ENCODE measurements at places on chromosomes 11 and 22.
A peak's percentile ranks its signal among the peaks of the same experiment; 100 is the strongest.

DNA sequence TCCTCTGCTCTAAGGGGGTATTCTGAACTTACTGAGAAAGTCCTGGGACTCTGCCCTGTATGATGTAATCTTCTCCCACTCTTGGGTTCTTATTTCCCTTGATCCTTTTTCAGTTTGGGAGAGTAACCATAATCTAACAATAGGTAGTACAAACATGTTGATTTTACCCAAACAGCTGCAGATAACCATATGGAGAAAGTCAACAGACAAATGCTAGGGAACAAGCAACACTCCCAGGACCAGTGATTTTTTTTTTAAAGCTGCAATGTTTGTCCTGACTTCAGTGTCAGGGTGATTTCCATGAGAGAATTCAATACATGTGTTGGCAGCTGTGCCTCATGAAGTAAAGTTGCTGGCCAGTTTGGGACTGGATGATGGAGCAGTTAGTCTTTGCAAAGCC is 156.5 kb downstream of the FCHSD2 start:
- no peak for DNase-seq

DNA sequence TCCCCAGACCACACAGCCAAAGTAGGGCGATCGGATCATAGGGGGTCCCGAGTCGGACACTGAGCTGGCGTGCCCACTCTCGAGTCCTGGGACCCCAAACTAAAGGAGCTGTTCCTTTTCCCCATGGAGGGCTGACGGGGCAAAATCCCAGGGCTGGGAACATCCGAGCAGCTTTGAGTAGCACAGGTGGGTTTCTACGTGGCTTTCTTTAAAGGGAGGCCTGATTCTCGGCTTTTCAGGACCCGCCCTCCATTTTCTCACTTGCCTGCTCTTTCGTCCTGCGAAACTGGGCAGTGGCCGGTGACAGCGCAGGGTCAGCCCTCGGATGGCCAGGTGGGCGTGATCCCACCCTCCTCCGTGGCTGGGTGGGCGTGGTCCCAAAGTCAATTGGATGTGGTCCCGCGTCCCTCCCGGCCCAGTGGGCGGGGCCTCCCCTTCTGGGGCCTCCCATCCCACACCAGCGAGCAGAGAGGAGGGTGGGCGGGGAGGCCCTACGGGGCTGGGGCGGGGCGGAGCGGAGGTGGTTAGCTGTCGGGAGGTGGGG is 17.5 kb upstream of the TXNRD2 start:
- no peak for DNase-seq

DNA sequence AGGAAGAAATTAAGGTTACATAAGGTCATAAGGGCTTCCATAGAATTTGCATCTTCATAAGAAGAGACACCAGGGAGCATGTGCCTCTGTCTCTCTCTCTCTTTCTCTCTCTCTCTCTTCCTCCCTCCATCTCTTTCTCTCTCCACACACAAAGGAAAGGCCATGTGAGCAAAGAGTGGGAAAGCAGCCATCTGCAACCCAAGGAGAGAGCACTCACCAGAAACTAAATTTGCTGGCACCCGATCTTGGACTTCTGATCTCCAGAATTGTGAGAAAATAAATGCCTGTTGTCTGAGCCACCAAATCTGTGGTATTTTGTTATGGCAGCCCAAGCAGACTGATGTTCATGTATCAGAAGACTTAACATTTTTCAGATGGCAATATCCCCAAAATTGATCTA is 6.4 kb upstream of the KRTAP5-10 start:
- DNase-seq: no peak

DNA sequence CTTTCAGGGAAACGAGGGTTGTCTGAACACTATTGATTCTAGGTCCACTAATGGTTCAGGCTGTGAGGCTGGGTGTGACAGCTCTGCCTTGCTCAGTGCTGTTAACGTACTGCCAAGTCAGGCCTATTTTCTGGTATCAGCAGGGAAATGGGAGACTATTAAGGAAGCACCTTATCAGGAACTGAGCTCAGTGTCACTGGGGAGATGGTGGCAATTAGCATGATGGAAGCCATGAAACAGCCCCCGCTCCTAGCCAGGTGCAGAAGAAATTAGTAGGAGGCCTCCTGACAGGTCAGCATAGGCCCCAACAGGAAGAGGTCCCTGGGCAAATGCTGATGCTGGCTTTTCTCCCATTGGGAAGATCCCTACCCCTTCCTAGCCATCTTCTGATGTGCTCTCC is 42.6 kb upstream of the LMO2 start:
- no peak for DNase-seq

- no peak for DNase-seq
Measured at GRCh38 chr22:40965936-40966725, 15.0 kb downstream of the RBX1 start.

GRCh38 chr22:37686002-37686982 is at the start of gene NOL12:
NOL12 (plus strand) TSS chr22:37686343; CDS start chr22:37686393, 50 bp downstream.
- DNase-seq: peak; percentile 60

GRCh38 chr11:46445920-46446771 is 54.6 kb upstream of the CHRM4 start:
- DNase-seq: no peak

DNA sequence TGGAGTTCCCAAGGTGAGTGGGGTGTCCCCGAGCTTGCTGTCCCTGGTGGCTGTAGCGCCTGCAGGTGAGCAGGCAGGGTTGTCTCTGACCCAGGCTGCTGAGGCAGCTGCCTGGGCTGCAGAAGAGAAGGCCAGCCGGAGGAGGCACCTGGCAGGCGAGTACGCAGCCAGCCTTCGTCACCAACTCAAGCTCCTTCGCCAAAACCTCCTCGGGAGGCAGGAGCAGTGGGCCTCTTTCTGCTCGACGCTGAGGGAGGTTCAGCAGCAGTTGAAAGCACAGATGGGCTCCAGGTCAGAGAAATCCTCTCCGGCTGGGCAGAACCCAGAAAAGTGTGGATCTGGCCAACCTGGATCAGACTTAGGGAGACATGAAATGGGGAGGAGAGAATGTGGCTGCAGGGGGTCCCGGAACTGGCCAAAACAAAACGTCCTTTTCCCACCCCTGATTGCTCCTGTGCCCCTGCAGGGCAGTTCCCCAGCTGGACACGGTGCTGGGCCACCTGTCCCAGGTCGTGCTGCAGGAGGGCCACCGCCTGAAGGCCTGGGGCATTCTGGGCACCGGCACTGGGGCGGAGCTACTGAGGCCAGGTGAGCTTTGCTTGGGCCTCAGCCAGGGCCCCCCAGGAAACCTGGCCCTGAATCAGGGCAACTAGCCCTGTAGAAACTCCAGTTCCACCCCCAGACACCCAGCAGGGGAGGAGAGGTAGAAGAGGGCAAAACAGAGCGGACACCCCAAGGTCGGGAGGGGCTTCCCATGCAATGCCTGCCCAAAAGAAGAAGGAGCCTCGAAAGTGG is 56.7 kb downstream of the BTG4 start:
- DNase-seq: no peak

DNA sequence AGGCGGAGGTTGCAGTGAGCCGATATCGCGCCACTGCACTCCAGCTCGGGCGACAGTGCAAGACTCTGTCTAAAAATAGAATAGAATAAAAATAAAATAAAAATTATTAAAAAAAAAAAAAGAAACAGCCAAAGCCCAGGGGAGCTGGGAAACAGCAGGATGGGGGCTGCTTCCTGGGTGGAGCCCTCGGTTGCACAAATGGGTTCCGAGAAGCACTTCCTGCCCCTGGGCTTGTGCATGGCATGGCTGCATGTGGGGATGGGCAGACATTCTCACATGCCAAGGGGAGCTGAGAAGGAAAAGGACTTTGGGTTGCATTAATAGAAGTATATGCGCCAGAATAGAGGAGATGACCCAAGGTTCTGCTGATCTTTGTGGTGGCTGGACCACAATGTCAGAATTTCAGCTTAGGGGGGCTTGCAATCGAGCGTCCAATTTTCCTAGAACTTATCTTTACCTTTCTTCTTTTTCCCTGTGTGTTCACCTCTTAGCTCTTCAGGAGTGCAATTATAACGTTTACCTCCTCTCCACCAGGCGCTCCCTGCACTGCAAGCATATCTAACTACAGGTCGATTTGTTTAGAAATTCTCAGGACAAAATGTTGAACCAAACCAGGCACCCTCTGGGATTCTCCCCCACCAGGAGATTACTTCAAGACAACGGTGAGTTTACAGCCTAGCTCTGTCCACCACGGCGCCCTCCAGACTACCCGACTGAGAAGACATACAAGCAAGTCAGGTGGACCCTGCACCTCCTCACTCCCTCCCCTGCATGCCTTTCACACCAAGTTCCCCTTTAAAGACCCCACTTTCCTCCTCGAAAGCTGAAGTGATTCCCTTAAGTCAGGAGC is 53.2 kb downstream of the SHISAL1 start:
- no peak for DNase-seq

DNA sequence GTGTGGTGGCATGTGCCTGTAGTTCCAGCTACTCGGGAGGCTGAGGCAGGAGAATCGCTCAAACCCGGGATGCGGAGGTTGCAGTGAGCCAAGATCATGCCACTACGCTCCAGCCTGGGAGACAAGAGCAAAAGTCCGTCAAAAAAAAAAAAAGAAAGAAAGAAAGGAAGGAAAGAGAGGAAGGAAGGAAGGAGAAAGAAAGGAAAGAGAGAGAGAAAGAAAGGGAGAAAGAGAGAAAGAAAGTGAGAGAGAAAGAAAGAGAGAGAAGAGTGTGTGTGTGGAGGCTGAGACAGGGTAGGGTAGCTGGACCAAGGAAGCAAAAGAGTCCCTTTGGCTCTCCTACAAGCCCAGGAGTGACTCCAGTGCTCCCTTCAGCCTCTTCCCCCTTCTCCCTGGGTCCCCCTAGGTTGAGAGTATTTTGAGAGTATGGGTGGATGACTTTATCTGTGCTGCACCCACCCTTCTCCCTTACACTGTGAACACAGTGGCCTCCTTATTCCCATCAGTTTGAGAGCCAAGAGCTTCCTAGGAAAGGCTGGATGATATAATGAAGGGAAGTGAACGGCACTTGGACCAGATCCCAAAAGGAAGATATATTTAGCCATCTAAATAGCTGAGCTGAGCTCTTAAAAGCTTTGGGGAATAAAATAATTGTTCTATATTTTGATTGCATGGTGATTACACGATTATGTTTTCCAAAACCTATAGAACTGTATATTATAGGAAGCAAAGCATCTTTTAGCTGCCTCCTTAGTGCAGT is 9.5 kb upstream of the DENND5A start:
- DNase-seq: no peak

- no peak for DNase-seq
Measured at GRCh38 chr22:22181341-22181850, 63.2 kb upstream of the VPREB1 start.

- DNase-seq: no peak
Measured at GRCh38 chr22:27801202-27801615, 347 bp downstream of the MN1 start.

DNA sequence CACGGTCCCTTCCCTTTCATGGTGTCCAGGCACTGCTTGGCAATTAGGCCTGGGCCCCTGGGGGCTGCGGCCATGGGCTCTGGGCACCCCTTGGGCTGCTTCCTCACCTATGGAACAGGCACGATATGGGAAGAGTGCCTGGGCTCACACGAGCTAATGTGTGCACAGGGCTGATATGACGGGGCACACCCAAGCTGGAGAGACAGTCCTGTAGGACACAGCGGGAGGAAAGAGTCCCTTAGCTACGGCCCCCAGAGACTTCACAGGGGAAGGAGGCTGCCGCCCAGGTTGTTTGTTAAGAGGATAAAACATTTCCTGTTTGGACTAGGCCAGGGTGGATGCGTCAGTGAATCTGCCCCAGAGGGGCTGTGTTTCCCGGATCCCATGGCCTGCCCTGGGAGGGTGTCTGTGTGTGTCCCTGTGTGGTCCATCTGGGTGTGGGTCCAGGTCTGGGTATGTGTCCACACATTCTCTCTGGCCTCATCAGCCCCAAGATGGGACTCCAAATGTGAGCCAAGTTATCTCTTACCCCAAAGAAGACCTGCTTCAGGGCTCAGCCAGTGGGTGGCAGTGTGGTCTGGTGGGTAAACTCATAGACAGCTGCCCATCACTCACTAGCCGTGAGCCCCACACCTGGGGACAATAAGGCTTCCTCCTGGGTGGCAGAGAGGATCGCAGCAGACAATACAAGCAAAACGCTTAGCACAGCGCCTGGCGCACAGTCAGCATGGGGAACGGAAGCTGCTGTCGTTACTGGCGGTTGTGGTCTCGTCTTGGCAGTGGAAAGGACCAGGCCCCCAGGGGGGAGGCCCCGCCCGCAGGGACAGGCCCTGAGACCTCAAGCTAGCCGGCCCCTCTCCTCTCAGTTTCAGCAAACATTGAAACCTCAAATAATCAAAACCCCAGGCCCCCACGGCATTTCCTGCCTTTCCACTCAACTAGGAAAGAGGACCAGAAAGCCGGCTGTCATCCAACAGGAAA is 3.2 kb upstream of the EMID1 start:
- DNase-seq: no peak

GRCh38 chr22:50041361-50042065 is 16.6 kb downstream of the TTLL8 start:
- DNase-seq: no peak

GRCh38 chr11:113521737-113522517 is 46.7 kb upstream of the DRD2 start:
- no peak for DNase-seq

GRCh38 chr22:17913801-17914347 is 110.5 kb downstream of the MICAL3 start:
- DNase-seq: no peak

- no peak for DNase-seq
Measured at GRCh38 chr11:128715691-128716561, 22.1 kb downstream of the FLI1 start.

DNA sequence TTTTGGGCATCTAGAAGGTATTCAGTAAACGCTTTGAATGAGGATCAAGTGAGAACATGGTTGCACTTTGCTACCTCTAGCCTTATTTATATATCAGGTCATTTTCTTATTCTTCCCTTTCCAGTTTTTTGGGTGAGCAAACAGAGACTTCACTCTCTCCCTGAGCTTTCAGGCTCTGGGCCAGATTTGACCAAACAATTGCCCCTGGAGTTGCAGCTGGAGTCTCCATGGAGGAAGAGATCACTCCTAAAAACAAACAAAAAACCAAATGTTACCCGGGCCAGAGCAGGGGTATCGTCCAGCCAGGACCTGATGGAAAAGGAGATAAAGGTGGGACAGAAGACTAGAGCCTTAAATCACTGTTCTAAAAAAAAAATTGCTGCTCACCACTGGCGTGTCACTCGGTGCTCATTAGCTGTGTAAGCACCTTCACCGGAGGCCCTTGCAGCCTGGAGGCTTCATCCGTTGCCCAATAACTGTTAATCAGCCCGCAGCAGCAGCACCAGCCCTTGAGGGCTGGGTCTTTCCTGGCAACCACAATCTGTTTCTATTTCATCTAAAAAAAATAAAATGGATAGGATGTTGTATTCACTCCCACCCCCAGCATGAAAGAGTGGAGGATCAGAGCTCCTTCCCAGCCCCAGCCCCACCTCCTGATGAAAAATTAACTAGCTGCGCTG is 125.0 kb downstream of the PKNOX2 start:
- no peak for DNase-seq

DNA sequence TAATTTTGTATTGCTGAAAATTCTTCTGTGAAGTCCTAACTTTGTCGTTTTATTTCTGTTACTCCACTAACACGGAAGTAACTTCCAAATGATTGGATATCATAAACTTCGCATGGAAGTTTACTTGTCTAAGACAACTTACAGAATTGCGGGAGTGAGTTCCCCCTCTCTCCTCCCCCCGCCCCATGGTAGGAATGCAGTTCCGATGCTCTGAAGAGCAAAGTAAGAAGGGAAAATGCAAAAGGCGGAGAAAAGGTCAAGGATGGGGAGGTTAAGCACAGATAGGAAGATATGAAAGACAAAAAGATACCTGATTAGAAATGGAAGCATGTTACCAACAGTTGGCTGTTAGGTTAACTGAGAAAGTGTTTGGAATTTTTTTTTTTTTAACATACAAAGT is 1.3 kb downstream of the EIF3M start:
- DNase-seq: no peak

Measured in T follicular helper cell (primary cell).